Stimulated activated CD4-positive, alpha-beta T cell treated with anti-CD3 and anti-CD28 coated beads, TNF-alpha, amount 100 ng/mL, for 1 hour (primary cell): ENCODE measurements at places on chromosomes 7 and 10.

DNA sequence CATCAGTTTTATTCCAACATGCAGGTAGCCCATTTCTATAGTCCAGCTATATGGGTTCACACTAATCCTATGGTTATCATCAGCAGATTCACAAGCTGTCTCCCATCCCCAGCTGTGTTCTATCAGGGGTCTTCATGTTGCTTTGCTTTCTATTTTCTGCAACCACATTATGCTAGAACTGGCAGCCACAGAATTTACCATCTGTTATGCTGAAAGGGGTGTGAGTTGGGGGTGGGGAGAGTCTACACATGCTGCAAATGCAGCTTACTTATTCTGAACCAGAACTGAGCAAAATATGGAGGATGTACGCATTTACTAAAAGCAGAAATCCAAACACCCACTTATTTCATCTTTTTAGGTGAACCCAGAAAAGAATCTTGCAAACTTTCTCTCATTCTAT lies 32.9 kb downstream of the SHTN1 start:
- no peak for DNase-seq

DNA sequence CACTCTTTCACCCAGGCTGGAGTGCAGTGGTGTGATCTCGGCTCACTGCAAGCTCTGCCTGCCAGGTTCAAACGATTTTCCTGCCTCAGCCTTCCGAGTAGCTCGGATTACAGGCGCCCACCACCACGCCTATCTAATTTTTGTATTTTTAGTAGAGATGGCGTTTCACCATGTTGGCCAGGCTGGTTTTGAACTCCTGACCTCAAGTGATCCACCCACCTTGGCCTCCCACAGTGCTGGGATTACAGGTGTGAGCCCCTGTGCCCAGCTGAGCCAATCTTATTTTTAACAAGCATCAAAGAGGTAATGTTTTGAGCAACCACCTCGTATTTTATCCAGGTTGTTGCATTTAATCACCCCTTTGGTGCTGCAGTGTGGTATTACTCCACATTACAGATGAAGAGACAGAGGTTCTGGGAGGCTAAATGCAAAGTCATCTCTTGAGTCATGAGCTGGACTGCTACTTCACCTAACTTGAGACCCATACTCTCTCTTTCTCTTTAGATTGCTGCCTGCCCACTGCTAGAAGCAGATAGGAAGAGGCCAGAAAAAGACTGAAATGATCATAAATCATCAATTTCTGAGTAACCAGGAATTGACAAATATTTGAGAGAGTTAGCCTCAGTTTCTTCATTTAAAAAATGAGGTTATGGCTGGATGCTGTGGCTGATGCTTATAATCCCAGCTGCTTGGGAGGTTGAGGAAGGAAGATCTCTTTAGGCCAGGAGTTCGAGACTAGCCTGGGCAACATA lies 116.2 kb downstream of the CAMK1D start:
- DNase-seq, result no peak

DNA sequence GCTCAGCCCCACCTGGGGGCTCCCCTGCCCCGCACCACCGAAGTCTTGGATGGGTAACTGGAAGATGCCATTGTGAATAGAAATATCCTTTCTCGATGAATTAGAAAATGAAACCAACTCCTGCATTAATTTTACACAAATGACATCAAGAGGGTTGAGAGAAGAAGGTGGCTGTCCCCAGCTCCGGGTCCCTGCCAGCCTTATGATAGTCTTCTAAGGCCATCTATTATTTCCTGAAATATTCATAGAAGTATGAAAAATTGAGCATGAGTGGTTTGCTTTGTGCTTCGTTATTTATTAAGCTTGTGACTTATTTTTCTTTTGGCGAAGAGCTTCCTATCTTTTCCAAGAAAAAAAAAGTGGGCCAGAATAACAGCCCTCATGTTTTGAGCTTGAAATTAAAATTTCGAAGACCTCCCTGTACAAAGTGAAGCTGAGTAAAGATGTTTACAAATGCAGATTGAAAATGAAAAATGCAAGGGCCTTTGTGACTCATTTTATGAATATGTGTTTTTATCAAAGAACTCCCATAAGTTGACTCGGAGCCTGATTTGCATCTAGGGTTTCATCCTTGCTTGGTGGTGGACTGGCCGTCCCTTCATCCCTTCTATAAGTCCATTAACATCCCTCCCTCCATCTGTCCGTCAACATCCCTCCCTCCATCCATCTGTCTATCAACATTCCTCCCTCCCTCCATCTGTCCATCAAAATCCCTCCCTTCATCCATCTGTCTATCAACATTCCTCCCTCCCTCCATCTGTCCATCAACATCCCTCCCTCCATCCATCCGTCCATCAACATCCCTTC lies 20.5 kb upstream of the CFAP46 start:
- no peak for DNase-seq

DNA sequence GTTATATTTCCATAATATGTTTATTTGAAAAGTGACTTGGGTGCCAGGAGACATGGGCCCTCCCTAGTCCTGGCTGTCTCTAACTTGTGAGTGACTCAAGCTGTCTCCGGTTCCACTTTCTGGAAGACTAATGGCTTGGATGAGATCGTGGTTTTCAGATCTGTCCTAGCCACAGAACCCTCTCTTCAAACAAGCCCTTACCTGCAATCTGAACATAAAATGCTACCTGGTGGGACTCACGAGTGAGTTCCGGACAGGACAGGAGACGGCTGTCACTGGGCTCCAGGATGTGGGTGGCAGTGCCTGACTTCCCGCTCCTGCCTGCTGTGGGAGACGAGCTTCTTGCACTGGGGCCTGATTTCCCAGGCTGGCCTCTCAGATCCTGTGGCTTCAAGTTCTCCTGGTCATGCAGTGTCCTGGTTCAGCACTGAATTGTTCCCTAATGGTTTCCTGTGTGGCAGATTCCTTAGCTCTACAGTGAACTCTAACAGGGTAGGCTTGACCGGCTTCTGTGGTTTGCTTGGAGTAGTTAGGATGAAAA lies 26.0 kb upstream of the PFKFB3 start:
- no peak for DNase-seq

GRCh38 chr7:139232904-139233303 lies 1.9 kb downstream of the UBN2 start:
- no peak for DNase-seq

DNA sequence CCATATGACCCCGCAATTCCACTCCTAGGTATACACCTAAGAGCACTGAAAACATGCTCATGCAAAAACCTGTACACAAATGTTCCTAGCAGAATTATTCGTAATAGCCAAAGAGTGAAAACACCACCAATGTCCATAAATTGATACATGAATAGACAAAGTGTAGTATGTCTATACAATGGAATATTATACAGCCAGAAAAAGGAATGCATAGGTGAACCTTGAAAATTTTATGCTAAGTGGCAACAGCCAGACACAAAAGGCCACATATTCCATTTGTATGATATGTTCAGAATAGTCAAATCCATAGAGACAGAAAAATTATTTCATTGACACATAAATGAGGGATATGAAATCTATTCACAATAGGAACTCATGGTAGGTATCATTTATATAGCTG lies 81.0 kb upstream of the NOBOX start:
- no peak for DNase-seq

GRCh38 chr7:153942036-153942435 lies 110.2 kb upstream of the DPP6 start:
- DNase-seq, result no peak

- DNase-seq, result no peak
Measured at GRCh38 chr7:126394406-126394805, 858.3 kb downstream of the GRM8 start.

DNA sequence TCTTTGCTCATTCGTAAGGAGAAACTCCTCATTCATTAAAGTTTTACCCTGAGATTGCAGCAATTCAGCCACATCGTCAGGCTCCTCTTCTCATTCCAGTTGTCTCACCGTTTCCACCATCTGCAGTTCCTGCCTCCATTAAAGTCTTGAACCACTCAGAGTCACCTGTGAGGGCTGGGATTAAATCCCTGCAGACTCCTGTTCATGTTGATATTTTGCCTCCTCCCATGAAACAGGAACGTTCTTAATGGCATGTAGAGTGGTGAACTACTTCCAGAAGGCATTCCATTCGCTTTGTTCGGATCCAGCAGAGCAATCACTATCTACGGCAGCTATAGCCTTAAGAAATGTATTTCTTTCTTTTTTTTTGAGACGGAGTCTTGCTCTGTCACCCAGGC lies 96.5 kb upstream of the FAM20C start:
- no peak for DNase-seq

- no peak for DNase-seq
Measured at GRCh38 chr7:45446195-45446944, 127.8 kb upstream of the ADCY1 start.

DNA sequence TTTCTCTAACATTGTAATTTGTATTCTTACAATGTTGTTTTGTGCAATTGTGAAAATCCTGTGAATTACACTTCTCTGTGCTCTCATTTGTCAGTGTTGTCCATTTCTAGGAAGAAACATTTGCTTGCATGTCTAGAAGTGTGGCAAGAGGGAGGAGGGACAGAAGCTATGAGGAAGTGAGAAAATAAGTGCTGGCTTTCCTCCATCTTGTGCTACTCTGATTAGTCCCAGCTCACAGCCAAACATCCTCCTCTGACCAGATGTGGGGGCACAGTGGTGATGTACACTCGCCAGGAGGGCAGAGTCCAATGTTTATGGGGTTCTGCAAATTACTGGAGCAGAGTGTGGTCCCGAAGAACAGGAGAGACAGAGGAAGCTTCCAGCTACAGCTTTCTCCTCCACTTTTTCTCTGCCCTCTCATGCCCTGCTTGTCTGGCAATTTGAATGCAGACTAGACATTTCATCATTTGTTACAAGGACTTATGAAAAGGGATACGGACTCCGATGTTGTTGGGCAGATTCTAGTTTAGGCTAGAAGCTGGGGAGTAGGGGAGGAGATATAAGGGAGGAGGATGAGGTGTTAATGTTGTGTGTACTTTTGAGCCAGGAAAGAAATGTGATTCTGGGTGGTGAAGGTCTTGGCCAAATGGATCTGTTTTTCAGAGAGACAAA lies 131.0 kb upstream of the C1GALT1 start:
- no peak for DNase-seq

DNA sequence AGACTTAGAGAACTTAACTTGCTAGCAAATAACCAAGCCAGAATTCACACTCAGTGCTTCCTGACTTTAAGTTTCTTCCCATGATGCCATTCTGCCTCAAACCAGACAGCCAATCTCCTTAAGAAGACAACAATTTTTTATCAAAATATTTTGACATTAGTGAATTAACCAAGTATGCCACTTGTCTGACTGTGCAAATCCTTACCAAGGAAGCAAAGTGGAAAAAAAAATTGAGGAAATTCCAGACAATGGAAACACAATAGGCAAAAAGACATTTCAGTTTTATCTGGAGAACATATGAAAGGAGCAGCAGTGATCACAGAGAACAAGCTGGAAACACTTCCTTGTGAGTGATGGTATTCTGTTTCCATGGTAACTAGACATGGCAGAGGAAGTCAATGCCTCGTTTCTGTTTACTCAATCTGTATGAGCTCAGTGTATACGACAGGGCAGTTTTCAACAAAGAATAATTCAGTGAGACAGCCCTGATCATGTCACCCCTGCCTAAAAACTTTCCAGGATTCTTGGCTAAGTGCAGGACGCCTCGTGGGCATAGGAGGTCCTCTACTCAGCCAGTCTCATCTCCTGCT lies 114.2 kb downstream of the DYNC1I1 start:
- DNase-seq, result no peak

- DNase-seq, result no peak
Measured at GRCh38 chr10:130398090-130398994, 262.2 kb downstream of the GLRX3 start.

- DNase-seq, result no peak
Measured at GRCh38 chr10:107064075-107064474, 100.4 kb downstream of the SORCS1 start.

GRCh38 chr7:111676811-111677210 lies 114.5 kb upstream of the IMMP2L start:
- no peak for DNase-seq

GRCh38 chr10:22649390-22649841 lies 65.0 kb downstream of the PIP4K2A start:
- no peak for DNase-seq

- no peak for DNase-seq
Measured at GRCh38 chr7:69656890-69657289, 58.6 kb downstream of the AUTS2 start.

- no peak for DNase-seq
Measured at GRCh38 chr10:48470115-48470892, 134.6 kb downstream of the ARHGAP22 start.

DNA sequence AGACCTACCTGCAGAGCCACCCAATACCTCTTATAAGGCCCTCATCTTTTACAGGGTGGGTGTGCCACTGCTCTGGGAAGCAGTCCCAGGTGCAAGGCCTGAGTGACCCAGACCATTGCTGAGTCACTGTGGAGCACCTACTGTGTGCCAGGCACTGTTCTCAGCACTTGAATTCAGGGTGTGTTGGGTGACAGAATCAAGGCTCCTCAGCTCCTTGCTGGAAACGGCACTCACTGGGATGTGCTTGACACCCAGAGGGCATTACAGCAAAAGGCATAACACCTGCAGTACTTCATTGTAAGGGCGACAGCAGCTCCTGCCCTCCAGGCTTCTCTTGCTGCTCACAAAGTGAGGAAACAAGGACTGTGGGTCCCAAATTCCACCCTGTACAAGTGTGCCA lies 7.1 kb downstream of the CAMK2B start:
- DNase-seq, result no peak

GRCh38 chr10:99521765-99522469 lies 10.8 kb upstream of the NKX2-3 start:
- no peak for DNase-seq

- no peak for DNase-seq
Measured at GRCh38 chr7:28411876-28412662, at the start of gene CREB5. TSS of gene CREB5 (plus strand) at chr7:28412518. CDS start at chr7:28412915, 397 bp downstream.

GRCh38 chr10:14429043-14429700 lies 98.4 kb upstream of the FRMD4A start:
- no peak for DNase-seq

DNA sequence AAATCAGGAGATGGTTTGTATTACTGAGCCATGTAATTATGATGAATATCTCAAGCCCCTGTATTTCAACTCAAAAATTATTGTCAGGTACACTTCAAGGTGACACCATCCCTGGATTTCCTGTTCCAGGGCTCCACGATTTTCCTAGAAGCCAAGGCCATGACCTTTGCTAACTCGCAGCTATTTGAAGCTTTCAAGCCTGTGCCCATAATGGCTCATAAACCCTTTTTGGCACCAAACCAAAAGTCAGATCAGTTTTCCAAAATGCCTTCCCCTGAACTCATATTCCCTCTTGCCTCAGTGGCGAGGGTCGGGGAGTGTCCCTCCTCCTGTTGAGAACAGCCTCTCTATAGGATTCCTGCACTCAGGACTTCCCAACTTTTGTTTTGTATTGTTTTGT lies 70.8 kb downstream of the HIP1 start:
- DNase-seq, result no peak
